ENCODE measurements at places on chromosomes 7 and 10. TPM values are rescaled to one million over a fixed set of nuclear protein-coding genes. Genes with fewer than 3 reads are reported as not detected.

DNA sequence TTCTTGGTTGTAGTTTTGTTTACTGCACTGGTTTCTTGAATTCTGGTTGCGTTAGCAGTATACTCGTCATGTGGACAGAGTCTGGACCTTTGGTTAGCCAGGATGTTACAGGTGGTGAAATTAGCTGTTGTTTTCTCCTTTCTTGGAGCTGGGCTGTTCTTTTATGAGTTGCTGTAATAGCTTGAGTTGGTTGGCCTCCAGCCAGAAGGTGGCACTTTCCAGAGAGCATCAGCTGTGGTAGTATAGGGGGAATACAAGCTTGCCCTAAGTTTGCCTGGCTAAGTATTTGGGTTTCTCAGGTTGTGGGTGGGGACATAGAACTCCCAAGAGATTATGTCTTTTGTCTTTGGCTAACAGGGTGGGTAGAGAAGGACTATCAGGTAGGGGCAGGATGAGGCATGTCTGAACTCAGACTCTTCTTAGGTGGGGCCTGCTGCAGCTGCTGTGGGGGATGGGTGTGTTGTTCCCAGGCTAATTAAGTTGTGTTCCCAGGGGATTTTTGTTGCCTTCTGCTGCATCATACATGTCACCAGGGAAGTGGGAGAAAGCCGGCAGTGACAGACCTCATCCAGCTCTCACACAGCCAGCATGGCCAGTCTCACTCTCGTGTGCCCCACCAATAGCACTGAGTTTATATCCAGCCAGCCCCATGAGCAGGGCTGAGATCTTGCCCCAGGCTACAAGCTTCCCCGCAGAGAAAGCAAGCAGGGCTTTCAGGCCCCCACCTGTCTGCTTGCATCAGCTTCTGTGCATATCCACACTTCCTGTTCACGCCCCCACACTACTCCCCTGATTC lies 246.7 kb upstream of the TPK1 start:
- DNase-seq = no peak

GRCh38 chr7:132576721-132577085 lies 433 bp upstream of the PLXNA4 start:
- DNase-seq = no peak

DNA sequence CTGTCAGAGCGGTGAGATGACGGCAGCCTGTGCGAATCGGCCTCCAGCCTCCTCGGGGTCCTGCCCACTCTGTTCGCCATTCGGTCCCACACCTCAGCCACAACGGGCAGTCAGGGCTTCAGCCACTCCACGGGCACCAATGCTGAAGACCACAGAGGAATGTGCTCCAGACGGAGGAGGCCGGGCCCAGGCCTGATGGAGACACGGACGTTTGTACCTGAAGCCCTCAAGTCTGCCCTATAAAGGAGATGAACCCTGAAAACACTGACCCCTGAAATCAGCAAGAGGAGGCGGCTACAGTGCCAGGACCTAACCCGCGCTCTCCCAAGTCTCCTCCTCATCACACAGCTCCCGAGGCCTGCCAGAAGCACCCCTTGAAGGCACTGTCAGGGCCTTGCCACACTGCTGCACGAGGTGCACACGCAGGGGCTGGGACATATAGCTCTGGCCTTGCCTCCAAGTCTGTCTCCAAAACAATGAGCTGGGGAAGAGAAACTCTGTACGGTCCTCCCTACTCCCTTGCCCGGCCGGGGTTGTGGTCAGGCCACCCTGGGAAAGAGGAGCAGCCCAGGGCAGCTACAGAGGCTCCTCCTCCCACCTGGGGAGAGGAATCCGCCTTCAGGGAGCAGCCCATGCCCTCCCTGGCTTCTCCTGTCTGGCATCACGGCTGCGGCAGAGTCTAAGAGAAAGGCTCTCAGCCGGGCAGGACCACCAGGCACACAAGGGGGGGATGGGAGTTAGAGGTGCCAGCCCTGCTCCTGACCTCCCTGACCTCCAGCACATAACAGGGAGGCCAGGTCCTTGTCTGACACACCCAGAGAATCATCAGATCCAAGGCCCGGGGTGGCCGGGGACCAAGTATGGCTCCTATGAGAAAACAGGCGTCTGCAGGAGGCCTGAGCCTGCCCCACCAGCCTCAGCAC lies 310.1 kb downstream of the PTPRN2 start:
- DNase-seq = no peak

DNA sequence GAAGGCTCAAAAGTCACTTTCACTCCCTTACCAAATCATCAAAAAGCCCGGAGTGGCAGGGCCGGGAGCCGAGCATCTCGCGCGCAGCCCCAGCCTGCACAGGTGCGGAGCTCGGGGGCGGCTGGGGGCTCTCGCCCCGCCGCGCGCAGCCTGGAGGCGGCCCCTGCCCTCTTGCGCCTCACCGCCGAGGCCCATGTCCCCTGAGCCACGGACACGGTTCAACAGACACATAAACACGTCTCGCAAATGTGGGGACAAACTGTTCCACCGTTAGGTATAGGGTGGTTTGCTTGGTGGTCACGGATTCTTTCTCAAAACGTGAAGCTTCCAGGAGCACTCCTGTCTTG lies 700 bp downstream of the GSAP start:
- DNase-seq = no peak

- DNase-seq = peak; percentile 89
Observed at GRCh38 chr10:3886641-3887251, 101.7 kb upstream of the KLF6 start.

- no peak for DNase-seq
Observed at GRCh38 chr7:32039000-32039756, 31.0 kb downstream of the PDE1C start.

GRCh38 chr7:129188892-129189660 lies 643 bp downstream of the SMO start:
- DNase-seq = no peak

CUBN gene
- 1.3 TPM for total RNA-seq

TFPI2 gene
- total RNA-seq = 33.7 TPM

AS3MT gene
- total RNA-seq = 4.4 TPM

PAPSS2 gene
- 11.4 TPM for total RNA-seq

Data from kidney epithelial cell (primary cell).